Activated naive CD8-positive, alpha-beta T cell treated with anti-CD3 and anti-CD28 coated beads, Interleukin-2, amount 10 ng/mL, durations not matched to agents 7 days and 5 days (primary cell): ENCODE measurements at places on chromosomes 16 and 17.

DNA sequence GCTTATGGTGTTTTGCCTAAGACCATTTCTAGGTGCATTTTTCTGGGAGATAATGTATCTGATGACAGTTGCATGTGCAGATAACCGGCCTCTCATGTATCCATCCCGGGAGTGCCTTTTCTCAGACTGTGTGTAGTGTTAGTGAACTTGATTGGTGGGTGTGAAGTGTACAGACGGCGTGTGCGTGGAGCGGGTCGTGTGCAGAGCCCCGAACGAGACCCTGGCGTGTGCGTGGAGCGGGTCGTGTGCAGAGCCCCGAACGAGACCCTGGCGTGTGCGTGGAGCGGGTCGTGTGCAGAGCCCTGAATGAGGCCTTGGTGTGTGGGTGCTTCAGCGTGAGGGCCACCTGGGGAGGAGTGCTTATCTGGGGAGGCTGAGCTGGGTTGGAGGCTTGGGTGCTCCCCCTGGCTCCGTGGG, 28.9 kb upstream of the ZNF750 start:
- peaks cover 8% of the 10 kb centered on the region for H3K36me3 ChIP-seq
- H3K27ac ChIP-seq, result no peak overlapping the region
- peaks cover 23% of the 10 kb centered on the region for H3K4me1 ChIP-seq
- DNase-seq, result no peak
- H3K27me3 ChIP-seq, result no peaks in the 10 kb centered on the region
- no peak overlapping the region for H3K4me3 ChIP-seq

DNA sequence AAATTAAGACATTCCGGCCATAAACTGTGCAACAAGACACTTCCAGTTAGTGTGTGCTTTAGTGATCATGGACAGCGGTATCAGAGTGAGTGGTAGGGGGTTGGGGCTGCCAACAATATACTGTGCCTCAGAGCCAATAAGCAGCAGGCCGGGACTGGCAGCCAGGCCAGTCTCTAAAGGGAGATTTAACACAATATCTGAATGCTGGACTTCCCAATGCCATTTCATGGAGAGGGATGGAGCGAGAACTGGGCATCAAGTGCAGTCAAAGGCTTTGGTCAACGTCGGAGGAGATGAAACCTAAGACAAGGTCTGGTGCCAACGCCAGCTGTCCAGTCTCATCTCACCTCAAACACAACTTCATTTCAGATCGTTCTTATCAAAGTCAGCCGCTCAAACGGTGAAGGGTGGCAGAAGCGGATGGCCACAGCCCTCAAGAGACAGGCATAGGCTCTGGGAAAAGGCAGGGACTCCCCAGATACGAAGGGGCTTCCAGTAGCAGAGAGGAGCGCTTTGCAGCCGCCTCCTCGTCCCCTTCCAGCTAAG, 935 bp downstream of the USP32 start:
- peaks cover 3% of the 10 kb centered on the region for H3K36me3 ChIP-seq

GRCh38 chr17:57487573-57487972, 231.2 kb downstream of the MSI2 start:
- no peak overlapping the region for H3K4me3 ChIP-seq
- H3K36me3 ChIP-seq, result peaks cover 4% of the 10 kb centered on the region
- peaks cover 37% of the 10 kb centered on the region for H3K4me1 ChIP-seq
- H3K27me3 ChIP-seq, result no peaks in the 10 kb centered on the region
- DNase-seq, result no peak
- no peak overlapping the region for H3K27ac ChIP-seq

- H3K4me1 ChIP-seq, result no peaks in the 10 kb centered on the region
- H3K36me3 ChIP-seq, result no peaks in the 10 kb centered on the region
- DNase-seq, result no peak
- H3K4me3 ChIP-seq, result no peak overlapping the region
- H3K27ac ChIP-seq, result no peak overlapping the region
Observed at GRCh38 chr16:48999508-48999907, 282.1 kb downstream of the CBLN1 start.
